HepG2 (cell line): ENCODE measurements at places on chromosomes 1 and 21. TPM values are rescaled to one million over a fixed set of nuclear protein-coding genes. Genes with fewer than 3 reads are reported as not detected.
A peak's percentile ranks its signal among the peaks of the same experiment; 100 is the strongest.

The TRABD2B gene
- 0.04 and 0.17 TPM in 2 replicates for polyA plus RNA-seq

The TINAGL1 gene
- polyA plus RNA-seq = 76.8 and 139 TPM in 2 replicates

GRCh38 chr1:231493421-231494185, 34.9 kb upstream of the TSNAX start:
- DNase-seq = no peak

The TACSTD2 gene
- polyA plus RNA-seq = not detected in 2 replicates

GRCh38 chr1:216045400-216045799, 377.8 kb downstream of the USH2A start:
- DNase-seq = no peak

- peak; percentile 76 for DNase-seq
Measured at GRCh38 chr1:3456449-3456963, 2.0 kb downstream of the ARHGEF16 start.

DNA sequence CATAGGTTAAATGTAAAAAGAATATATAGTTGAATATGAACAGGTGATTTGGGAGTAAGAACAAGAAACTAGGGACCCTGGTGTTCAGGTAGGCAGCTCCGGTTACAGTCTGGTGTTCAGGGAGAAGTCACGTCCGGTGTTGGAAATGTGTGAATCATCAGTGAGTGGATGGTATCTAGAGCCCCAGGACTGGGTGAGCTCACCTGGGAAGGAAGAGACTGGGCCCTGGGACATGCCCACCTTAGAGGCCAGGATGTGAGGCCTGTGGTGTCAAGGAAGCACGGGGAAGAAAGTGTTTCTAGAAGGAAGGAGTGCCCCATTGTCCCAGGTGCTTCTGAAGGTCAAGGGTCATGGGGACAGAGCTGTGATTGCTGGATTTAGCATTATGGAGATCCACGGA, 1.5 kb upstream of the GJB3 start:
- DNase-seq = no peak
